CD4-positive, alpha-beta T cell treated with Interleukin-6 at 100 ng/mL for 8 hours (primary cell): ENCODE measurements at places on chromosomes 5 and 9.

DNA sequence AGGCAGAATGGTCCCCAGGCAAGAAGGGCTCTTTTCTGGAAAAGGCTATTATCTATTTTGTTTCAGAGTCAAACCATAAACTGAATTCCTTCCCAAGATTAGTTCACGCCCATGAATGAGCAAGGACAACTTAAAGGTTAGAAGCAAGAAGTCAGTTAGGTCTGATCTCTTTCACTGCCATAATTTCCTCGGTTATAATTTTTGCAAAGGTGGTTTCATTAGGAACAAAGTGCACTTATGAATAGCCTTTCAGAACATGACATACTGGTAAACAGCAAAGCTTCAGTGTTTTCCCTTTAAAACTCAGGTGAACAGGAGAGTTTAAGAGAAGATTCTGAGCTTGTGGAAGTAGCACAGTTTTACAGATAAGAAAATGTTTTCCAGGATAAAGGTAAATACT is 177.9 kb downstream of the GDNF start:
- no peak for DNase-seq

DNA sequence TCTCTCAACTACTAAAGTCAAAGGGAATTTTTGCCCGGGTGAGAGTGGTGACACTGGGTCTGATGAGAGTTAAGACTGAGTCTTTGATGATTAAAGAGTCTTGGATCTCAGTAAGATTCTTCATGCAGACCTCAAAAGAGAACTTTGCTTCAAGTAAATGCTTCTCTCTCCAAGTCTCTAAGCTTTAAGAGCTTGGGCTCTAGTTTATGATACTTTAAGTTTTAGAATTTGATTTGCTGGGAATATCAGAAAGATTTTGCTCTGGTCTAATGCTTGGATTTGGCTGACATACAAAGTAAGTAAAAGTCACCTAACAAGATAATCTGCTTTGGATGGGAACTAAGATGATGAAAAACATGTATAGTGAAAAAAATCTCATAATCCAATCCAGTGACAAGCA is 566.3 kb downstream of the MAT2B start:
- no peak for DNase-seq

DNA sequence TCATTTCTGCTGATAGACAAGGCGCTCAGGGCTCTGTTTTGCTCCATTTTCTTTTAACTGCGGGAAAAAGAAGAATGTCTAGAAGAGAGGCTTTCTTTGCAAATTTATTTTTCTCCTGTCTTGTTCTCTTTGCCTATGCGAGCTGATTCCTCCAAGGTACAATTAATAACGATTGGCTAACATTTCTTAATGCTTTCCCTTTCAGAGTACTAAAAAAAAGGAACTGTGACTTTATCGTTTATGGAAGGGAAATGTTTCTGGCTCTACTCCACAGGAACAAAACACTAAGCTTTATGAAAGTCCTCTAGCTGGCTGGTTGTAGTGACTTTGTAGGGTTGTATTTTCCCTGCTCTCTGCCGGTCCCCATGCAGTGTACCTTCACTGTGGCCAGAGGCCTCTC is 11.7 kb downstream of the NSG2 start:
- DNase-seq = no peak

GRCh38 chr5:76376866-76377230 is 26.2 kb upstream of the IQGAP2 start:
- no peak for DNase-seq

DNA sequence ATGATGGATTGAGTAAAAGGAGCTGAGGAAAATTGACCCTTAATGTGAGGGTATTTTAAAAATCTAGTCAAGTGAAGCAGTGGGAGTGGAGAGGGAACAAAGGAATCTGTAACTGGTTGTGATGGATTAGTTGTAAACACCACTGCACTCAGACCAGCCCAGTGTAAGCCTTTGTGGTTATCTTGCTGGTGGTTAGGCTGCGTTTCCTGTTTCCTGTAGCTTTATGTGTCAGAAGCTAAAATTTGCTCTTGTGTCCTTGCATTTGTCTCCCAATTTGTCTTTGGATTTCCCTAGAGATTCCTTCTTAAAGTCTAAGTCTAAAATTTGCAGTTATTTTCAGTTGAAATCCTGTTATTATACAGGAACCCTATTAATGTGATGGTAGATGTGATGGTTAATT is 6.3 kb downstream of the IFNA21 start:
- peak; percentile 37 for DNase-seq

DNA sequence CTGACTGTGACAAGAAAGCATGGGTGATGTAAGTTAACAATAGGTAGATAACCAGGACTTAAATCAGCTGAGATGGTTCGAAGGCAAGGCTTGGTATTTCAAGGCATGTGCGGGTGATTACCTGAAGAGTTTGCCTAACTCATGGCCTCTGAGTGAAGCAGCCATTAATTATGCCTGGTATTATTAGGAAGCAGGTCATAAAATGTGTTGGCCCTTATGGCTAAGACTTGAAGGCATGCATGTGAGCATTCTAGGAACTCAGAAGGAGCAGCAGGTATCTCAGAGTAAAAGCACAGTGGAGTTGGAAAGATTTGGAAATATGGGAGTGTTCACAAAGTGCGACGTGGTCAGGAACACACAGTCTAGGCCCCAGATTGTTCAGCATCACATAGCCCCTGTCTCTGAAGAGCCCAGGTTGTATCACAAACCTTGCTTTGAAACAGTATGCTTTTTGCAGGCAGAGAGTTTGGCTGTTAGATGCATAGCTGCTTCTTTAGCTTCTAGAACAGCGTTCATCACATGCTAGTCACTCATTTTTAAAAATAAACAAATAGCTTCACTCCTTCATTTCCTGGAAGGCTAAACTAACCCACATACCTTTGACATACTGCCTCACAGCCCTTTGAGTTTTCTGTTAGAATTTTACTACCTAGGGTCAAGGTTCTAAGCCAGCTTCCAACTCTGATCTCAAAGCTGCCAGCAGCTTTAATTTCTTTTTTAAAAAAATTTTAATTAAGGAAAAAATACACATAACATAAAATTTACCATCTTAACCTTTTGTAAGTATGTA is 2.1 kb downstream of the HEXB start:
- no peak for DNase-seq

GRCh38 chr5:51208296-51208695 is 175.0 kb upstream of the ISL1 start:
- DNase-seq = no peak

DNA sequence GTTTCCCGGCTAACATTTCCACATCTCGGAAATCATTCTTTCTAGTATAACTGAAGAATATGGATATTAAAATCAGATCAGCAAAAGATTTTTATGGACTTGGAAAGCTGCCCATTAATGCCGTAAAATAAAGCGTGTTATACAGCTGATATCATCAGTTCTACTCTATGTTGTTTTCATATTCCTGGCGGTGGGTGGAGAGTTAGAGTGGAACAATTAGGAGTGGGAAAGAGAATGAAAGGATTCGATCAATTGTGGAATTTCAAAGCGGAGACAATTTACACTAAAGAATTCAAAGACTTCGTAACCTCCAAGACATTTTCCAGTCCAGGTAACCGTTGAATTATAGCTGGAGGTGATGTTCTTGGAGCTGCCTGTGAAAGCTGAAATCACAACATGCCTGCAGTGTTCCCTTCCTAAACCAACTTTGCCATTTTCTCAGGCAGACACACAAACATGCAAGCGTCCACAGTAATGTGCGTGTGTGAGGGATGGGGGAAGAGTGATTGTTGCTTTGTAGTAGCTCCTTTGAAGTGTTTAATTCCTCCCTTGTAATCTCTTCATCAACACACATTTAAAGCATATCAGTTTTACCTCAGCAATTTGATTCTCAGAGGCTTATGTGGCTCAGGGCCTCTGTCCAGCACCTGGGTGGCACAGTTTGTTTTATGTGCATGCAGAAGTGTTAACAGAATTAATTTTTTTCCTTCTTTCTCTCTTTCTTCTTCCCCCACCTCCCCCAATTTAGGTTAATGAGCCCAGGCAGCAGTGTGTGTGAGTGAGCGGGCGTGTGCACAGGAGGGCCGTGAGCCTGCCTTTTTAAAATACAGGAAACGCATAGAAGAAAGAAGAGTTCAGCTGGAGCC is 544.1 kb downstream of the RAB3C start:
- no peak for DNase-seq

DNA sequence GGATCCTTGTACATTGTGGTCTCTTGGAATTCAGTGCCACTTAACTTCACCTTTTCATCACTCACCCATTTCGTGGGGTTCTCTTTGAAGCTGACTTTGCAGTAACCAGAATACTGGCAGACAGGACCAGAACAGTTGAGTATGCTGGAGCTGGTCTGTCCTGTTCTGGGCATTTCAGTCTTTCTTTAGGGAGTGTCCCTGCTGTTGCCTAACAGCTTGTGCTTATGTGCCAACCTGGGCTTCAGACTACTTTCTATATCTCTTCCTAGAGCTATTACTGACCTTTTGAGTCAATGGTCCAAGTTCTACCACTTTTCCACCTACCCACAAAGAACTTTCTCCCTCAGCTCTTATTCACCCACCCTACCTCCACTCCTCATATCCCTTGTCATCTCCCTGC is 10.0 kb upstream of the INSL6 start:
- DNase-seq = no peak

DNA sequence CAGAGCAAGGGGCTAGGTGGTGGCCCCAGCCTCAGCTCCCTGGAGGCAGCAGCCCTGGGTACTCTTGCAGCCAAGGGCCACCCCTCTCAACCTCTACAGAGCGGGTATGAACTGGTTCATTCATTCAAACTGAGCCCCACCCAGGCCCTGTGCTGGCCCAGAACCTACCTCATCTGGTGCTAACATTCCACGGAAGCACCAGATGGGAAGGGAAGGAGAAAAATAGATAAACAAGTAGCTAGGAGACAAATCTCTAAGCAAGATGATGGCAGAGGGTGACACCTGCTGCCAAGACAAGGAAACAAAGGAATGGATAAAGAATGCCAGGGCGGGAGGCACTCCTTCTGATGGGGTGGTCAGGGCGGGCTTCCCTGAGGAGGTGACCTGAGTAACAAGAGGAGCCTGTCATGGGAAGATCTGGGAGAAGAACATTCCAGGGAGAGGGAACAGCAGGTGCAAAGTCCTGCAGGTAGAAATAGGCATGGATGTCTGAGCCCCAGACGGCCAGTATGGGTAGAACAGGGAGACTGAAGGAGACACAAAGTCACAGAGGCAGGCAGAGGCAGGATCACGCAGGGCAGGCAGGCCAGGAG is 6.1 kb downstream of the ST6GALNAC4 start:
- no peak for DNase-seq

DNA sequence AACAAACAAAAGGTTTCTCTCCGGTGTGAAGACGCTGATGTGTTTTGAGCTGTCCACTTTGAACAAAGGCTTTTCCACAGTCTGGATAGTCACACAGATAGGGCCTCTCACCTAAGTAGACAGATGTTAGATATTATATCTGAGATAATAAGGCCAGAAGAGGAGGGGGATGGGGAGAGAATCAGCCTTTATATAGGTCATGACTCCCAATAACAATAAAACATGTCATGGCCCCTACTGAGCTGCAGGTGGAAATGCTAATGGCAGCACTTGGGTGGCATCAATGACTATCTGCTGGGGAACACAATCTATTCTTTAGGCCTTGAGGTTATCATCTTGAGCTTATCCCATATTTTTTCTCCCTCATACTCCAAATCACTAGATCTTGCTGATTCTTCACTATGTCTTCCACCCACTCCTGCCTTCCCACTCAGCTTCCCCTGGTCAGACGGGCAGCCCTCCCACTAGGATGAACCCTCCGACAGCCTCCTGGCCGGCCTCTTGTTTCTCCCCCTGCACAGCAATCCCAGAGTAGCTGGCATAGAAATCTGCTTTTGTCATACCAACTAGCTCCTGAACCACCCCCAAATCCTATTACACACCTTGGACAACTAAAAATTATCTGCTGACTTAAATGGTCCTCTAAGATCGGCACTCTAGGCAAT is 11.5 kb upstream of the SLC35D2 start:
- no peak for DNase-seq

GRCh38 chr5:165325221-165325620 is 1819.8 kb downstream of the MAT2B start:
- DNase-seq = no peak

DNA sequence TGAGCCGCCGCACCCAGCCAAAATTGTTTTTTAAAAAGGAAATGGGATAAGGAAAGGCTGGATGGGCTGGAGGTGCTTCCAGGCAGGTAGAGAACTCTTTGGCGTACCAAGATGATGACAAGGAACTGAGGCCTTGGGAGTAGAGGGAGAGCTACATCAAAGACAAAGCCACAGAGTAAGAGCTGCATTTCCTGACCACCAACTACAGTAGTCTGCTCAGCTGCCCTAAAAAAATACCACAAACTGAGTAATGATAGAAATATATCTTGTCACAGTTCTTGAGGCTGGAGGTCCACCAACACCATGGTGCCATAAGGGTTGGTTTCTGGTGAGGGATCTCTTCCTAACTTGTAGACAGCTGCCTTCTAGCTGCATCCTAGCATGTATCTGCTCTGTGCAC is 8.2 kb downstream of the OR1K1 start:
- DNase-seq = no peak

DNA sequence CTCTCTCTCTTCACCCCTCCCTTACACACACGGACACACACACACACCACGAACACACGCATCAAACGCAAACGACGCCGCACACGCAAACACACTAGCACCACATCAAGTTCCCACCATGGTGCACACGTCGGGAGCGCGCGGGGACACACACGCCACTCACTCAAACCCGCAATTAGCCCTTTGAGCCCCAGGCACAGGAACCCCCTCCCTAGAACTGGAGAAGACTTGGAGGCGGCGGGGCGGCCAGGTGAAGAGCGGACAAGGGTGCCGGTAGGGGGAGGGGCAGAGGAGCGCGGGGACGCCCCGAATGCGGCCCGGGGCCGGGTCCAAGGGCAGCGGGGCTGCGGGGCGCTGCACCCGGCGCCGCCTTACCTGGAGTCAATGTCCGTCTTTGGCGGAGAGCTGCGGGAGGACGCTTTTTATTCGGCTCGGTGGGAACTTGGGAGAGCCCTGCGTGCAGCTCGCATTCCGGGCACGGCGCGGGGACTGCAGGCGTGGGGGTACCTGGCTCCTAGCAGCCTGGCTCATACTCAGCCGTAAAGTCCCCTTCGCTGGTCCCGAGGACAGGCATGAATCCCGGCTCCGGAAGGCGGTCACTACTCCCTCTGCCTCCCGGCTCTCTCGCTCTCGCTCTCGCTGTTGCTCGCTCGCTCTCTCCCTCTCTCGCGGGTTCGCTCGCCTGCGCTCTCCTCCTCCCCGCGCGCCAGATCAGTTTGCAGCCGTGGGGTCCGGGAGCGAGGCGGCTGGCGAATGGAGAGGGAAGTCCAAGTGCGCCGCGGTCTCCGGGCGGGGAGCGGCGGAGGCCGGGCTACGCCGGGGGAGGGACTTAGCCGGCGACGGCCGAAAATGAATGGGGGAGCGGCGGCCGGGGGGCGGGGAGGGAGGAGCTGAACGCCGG is at the start of gene BRINP1:
Gene BRINP1, minus strand, starts transcription at position 755 of the 901 bp plus-strand sequence. CDS start 56,080 bp downstream, outside the sequence.
- DNase-seq = no peak

- DNase-seq = no peak
These were observed 74.7 kb downstream of the TEK start for GRCh38 chr9:27183701-27184100.

DNA sequence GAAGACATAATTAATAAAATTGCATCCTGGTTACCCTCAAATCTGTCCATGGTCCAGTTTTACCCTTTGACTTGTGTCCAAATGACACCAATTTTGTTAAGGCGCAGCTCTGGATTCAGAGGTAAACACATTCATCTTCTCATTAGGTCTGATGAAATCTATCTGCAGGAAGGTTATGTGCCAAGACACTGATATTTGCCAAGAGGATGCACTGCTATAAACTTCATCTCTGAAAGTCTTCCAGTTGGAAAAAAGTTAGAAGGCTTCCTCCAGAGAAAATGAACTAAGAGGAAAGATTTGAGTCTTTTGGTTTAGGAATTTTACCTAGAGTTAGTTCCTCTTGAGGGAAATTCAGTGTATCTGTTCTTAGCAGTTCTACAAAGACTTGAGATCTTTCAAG is 717.8 kb downstream of the DTWD2 start:
- no peak for DNase-seq
